Fibroblast of skin of scalp (primary cell): ENCODE measurements at places on chromosomes 6 and 20.

DNA sequence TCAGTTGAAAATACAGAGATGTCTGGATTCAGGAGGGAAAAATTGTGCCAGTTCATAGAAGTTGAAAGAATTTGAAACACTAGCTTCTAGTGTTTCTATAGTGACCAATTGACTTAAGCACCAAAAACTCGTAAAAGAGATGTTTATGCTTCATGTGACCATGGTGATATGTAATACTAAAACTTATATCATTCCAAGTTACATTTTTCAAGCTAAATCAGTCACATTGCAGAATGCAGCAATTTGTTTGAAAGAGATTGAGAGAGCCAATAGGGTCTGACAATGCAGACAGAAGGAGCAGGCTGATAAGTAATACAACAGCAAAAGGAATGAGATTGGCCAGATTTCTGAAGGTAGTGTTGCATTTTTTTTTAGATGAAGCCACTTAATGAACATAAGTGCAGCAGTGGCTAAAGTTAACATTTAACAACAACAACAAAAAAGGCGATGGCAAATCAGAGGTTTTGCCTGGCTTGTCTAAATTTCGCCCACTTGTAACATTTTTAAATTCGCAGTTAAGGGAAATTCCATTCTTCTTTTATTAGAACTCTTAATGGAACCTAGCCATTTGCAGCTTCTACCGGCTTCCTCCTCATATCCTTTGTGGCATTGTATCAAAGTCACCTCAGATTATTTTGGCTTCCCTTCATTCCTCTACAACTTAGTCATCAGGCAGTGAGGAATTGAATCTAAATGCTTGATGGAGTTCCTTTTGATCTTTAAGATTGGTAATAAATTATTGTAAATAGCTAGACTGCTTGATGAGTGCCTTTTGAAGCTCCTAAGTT is 484.0 kb upstream of the SOX4 start:
- DNase-seq, result peak; percentile 42

- no peak for DNase-seq
These were observed 55.8 kb downstream of the FGD2 start for GRCh38 chr6:37061157-37061804.

DNA sequence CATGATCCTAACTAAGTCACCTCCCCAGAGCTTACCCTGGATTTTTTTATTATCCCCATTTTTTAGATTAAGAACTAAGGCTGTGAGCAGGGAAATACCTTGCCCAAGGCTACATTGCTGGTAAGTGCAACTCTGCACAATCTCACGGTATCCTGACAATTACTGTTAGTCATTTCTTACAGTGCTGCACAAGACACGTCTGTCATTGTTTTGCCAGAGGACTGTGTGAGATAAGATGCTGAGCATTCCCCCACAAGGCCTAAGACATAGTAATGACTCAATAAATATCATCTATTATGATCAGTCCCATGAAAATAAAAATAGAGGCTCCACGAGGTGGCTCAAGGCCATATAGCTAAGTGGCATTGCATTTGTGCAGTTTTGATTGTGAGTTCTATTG is 21.0 kb downstream of the PFDN4 start:
- DNase-seq, result peak; percentile 25

GRCh38 chr20:40894237-40894630 is 134.4 kb upstream of the TOP1 start:
- no peak for DNase-seq

DNA sequence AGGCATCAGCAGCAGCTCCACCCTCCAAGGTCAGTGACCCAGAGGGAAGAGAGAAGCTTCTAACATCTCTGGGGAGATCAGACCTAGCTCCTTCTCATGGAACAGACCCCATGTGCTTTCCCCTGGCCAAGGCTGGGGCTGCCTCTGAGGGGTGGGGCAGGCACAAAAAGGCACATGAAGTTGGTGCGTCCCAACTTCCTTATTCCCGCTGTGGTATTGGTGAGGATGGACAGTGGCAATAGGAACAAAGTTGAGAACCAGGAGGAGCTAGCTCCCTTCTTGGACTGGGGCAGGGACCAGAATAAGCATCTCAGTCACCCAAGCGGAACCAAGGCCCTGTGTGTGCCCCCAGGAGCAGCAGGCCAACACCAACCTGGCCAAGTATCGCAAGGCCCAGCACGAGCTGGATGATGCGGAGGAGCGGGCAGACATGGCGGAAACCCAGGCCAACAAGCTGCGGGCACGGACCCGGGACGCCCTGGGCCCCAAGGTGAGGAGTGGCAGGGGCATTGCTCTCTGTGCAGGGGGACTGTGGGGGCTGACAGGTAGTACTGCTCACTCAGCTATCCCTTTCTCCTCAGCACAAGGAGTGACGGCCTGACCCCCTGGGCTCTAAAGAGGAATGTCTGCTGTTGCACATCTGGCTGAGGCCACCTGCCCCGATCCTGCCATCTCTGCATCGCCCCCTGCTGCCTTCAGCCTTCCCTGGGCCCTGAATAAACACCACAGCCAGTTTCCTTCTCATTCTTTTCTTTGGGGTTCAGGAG is 46.1 kb downstream of the MYH7B start:
- no peak for DNase-seq

DNA sequence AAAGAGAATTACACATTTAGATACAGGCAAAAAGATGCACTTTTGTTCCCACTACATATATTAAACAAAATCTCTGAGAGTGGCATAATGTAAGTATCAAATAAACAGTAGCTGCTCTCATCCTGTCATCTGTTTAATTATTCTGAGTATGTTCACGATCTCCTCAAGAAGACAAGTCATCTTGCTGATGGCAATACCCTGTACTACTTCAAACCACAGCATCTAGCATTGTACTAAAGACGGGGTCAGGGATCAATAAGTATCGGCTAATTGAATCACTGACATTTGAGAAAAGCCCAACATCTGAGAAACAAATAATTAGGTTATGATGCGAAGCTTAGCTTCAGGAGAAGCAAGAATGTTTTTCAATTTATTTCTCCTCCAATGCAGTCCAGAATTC is 175.1 kb downstream of the PTPRK start:
- DNase-seq, result no peak

GRCh38 chr6:40780637-40781036 is 193.5 kb upstream of the LRFN2 start:
- DNase-seq, result no peak
